Osteoblast (primary cell): ENCODE measurements at places on chromosomes 12 and 14. TPM values are rescaled to one million over a fixed set of nuclear protein-coding genes. Genes with fewer than 3 reads are reported as not detected.

- H3K4me1 ChIP-seq = no peaks in the 10 kb centered on the region
- no peaks in the 10 kb centered on the region for H3K36me3 ChIP-seq
- H3K27me3 ChIP-seq = no peaks in the 10 kb centered on the region
- no peak for DNase-seq
- H3K27ac ChIP-seq = no peak overlapping the region
Observed at GRCh38 chr12:84964048-84964447, 51.4 kb upstream of the SLC6A15 start.

GRCh38 chr12:3662521-3662921 is 90.4 kb downstream of the CRACR2A start:
- peaks cover 4% of the 10 kb centered on the region for H3K36me3 ChIP-seq
- H3K4me3 ChIP-seq = no peak overlapping the region
- no peaks in the 10 kb centered on the region for H3K27me3 ChIP-seq
- H3K4me1 ChIP-seq = no peaks in the 10 kb centered on the region
- no peak for DNase-seq
- H3K27ac ChIP-seq = no peak overlapping the region

DNA sequence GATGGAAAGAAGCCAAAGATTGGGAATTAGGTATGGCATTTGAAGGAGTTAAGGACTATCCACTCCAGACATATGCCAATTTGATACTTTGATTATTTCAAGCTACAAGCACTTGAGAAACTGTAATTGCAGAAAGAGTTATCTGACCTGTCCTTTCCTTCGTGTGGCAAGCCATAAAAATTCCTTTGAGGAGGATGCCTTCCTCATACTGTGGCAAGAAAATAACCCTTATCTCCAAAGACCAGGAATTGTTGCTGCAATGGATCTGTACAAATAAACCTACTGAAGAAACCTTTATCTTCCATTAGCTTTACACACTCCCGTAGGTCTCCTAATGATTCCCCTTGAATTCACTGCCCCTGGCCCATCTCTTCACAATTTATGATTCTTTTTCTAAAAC is 165.1 kb upstream of the AMIGO2 start:
- no peak for DNase-seq
- no peak overlapping the region for H3K27ac ChIP-seq
- peaks cover 3% of the 10 kb centered on the region for H3K4me1 ChIP-seq
- H3K4me3 ChIP-seq = no peak overlapping the region

DNA sequence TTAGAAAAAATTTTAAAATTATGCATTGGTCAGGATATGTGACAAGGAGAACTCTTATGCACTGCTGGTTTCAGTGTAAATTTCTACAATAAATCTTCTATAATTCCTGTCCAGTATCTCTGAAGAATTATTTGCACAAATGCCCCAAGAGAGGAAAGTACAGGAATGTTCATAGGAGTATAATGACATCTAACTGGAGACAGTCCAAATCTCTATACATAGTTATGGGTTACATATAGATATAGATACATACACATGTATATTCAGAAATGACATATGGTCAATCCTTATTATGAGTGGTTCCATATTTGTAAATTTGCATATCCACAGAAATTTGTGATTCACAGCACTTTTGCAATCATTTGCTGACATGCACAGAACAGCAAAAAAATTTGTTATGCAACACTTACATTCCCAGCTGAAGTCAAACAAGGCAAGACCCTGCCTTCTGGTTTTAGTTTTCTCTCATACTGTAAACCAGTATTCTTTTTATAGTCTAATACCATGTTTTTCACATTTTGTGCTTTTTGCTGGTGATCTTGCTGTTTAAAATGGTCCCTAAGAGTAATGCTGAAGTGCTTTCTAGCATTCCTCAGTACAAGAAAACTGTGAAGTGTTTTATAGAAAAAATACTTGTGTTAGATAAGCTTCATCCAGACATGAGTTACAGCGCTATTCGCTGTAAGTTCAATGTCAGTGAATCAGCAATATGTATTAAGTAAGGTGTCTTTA is 103.8 kb downstream of the SLC16A7 start:
- H3K27me3 ChIP-seq = no peaks in the 10 kb centered on the region
- DNase-seq = no peak
- peak overlapping the region; percentile 44 for H3K4me3 ChIP-seq
- H3K36me3 ChIP-seq = no peaks in the 10 kb centered on the region

- H3K4me3 ChIP-seq = no peak overlapping the region
- H3K4me1 ChIP-seq = no peaks in the 10 kb centered on the region
- H3K27me3 ChIP-seq = no peaks in the 10 kb centered on the region
- DNase-seq = no peak
- H3K36me3 ChIP-seq = no peaks in the 10 kb centered on the region
Observed at GRCh38 chr14:56720703-56721460, 89.4 kb downstream of the OTX2 start.

DNA sequence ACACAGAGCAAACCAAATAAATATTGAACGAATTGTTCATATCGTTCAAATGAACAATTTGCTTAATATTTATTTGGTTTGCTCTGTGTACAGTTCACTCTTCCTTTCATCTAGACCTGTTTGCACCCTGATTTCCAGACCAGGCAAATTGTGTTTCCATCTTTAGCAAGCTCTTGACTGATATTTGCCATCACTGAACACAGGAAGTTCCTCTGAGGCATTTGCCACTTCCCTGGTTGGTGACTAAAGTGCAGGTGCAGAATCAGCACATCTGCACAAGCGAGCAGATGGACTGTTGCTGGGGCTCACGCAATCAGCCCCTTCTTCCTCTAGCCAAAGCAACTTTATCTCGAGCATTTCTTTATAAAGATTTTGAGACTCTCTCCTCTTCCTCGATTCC is 112.9 kb downstream of the DAAM1 start:
- no peak overlapping the region for H3K4me3 ChIP-seq
- no peaks in the 10 kb centered on the region for H3K27me3 ChIP-seq
- H3K4me1 ChIP-seq = peaks cover 24% of the 10 kb centered on the region
- DNase-seq = no peak
- no peak overlapping the region for H3K27ac ChIP-seq
- H3K36me3 ChIP-seq = no peaks in the 10 kb centered on the region

DNA sequence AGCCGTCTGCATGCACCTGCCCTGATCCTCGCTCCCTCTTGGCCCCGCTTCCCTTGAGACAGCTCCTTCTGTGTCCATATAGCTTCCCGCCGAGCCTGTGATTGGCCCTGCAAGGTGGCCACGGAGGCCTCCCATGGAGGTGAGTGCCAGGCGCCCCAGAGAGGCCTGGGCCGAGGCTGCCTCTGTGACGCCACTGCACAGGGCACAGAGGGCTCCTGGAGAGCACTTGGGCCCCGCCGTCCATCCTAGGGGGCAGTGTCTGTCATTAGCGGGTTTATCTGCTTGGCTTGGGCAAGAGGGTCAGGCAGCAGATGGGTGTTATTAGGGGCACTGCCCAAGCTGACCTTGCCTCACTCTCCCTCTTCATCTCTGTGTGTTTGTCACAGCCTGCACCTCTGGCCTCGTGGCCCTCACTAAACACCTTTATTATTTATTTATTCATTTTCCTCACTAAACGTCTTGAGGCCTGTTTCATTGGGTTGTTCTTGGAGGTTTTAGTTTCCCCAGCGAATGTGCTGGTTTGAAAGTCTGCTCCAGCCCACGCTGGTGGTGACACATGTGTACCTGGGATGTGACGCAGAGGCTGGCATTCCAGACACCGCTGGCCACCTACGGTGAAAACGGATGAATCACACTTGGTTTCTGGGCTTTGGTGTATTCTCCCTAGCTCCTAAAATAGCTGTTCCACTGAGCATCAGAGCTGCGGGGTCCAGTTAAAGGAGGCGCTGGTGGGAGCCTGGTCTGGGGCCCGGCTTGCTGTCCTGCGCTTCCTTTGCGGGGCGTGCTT is 5.9 kb downstream of the ZFYVE21 start:
- H3K27me3 ChIP-seq = no peaks in the 10 kb centered on the region
- H3K36me3 ChIP-seq = peaks cover 3% of the 10 kb centered on the region
- peaks cover 21% of the 10 kb centered on the region for H3K4me1 ChIP-seq
- no peak overlapping the region for H3K4me3 ChIP-seq
- DNase-seq = peak; percentile 97
- H3K27ac ChIP-seq = peak overlapping the region; percentile 69

DNA sequence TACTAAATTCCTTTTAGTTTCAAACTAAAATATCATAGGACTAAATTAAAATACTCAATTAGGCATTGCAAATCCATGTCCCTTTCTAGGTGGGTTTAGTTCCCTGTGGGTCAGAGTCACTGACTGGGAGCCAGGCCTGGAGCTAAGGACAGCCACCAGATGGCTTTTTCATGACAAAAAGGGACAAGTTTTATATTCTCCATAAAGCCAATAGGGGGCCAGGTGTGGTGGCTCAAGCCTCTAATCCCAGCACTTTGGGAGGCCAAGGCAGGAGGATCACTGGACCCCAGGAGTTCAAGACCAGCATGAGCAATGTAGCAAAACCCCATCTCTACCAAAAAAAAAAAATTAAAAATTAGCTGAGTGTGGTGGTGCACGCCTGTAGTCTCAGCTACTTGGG is 35.4 kb upstream of the EIF5 start:
- H3K4me3 ChIP-seq = no peak overlapping the region
- H3K27ac ChIP-seq = no peak overlapping the region
- peaks cover 4% of the 10 kb centered on the region for H3K27me3 ChIP-seq
- DNase-seq = no peak

DNA sequence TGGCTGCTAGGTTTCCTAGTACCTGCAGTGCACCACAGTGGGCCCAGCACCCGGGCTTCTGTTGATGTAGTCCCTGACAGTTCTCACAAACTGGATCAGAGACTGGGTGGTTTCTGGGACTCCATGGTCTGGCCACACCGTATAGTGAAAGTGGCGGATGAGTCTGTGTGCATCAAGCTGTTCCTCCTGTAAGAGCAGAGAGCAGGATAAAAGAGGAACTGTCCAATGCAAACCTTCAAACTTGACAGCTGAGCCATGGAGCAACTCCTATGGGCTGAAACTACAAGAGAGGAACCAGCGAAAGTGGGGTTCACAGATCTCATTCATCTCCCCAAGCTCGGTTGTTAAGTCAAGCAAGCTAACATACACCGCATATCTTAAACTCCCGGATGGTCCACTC is 102.8 kb downstream of the PTPRB start:
- no peak overlapping the region for H3K27ac ChIP-seq
- H3K36me3 ChIP-seq = no peaks in the 10 kb centered on the region
- peak; percentile 10 for DNase-seq
- no peak overlapping the region for H3K4me3 ChIP-seq
- H3K4me1 ChIP-seq = no peaks in the 10 kb centered on the region

- no peaks in the 10 kb centered on the region for H3K4me1 ChIP-seq
- H3K27me3 ChIP-seq = no peaks in the 10 kb centered on the region
- no peak overlapping the region for H3K4me3 ChIP-seq
- H3K36me3 ChIP-seq = peaks cover 8% of the 10 kb centered on the region
- no peak for DNase-seq
- H3K27ac ChIP-seq = no peak overlapping the region
Observed at GRCh38 chr12:125122668-125123067, 57.4 kb downstream of the AACS start.

Gene HOXC11
- total RNA-seq = 1.1 and 1.5 TPM in 2 replicates

Gene PRIMA1
- not detected in 2 replicates for total RNA-seq

Gene TRIM9
- total RNA-seq = 0.59 and 1.1 TPM in 2 replicates

Gene TM7SF3
- total RNA-seq = 68.0 and 87.2 TPM in 2 replicates

Gene BEST3
- under 0.01 TPM in 1 of 2 replicates, not detected in the other for total RNA-seq

Gene SAMD4A
- 26.1 and 28.3 TPM in 2 replicates for total RNA-seq

Gene ZNF140
- 21.0 and 24.5 TPM in 2 replicates for total RNA-seq

Gene PLXNC1
- total RNA-seq = 3.3 and 3.8 TPM in 2 replicates

Gene ABCC9
- 14.5 and 28.3 TPM in 2 replicates for total RNA-seq

Gene IL26
- total RNA-seq = 2.4 and 3.6 TPM in 2 replicates

Gene TAS2R42
- not detected in 2 replicates for total RNA-seq
